Frontal cortex (tissue), 4 donors: ENCODE measurements at places on chromosomes 13 and 19. TPM values are rescaled to one million over a fixed set of nuclear protein-coding genes. Genes with fewer than 3 reads are reported as not detected.

Gene NLRP11
- not detected for total RNA-seq

Gene TMEM38A
- 8.6 TPM for total RNA-seq

Gene ANGPTL8
- total RNA-seq, result not detected

Gene STXBP2
- total RNA-seq, result 2.4 TPM

Gene DCT
- total RNA-seq, result 0.41 TPM

Gene KL
- 2.0 TPM for total RNA-seq

Gene LILRA6
- total RNA-seq, result under 0.01 TPM

Gene MYH14
- total RNA-seq, result 0.82 TPM

Gene PRRG2
- total RNA-seq, result 0.41 TPM

Gene ZSCAN4
- total RNA-seq, result not detected

Gene ATP4A
- total RNA-seq, result not detected

Gene SIGLEC7
- under 0.01 TPM for total RNA-seq

Gene CERS4
- 57.9 TPM for total RNA-seq
